A172 (cell line): ENCODE measurements at places on chromosomes 2 and 18. TPM values are rescaled to one million over a fixed set of nuclear protein-coding genes. Genes with fewer than 3 reads are reported as not detected.
A peak's percentile ranks its signal among the peaks of the same experiment; 100 is the strongest.

DNA sequence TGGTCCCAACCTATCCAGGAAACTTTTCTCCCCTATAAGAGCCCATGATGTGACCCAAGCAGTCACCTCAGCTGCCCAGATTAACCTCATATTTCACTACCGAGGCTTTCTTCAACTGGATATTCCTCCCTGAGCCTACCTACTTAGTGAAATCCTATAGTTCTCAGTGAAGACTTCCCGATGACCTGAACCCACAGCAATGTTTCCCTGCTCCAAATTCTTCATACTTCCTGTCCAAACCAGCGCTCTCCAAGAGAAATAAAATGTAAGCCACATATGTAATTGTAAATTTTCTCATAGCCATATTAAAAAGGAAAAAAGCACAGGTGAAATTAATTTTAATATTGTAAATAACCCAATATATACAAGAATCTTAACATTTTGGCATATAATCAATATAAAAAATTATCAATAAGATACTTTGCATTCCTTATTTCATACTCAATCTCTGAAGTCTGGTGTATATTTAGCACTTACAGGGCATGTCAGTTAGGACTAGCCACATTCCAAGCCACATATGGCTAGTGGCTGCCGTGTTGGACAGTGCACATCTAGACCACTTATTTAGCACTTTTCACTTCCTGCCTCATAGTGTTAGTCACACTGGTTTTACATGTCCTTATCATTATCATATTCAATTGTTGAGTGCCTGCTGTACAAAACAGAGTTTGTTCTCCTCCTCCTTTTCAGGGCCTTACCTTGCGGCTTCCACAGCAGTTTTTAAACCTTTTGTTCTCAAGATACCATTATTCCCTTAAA lies 1.9 kb upstream of the STAT4 start:
- peak; percentile 44 for DNase-seq

- peak; percentile 36 for DNase-seq
These were observed 33.1 kb upstream of the HDAC4 start for GRCh38 chr2:239433777-239434403.

- DNase-seq, result no peak
These were observed 99.2 kb upstream of the RAB6C start for GRCh38 chr2:129880309-129880708.

GRCh38 chr2:45965871-45966498 lies 314.5 kb downstream of the PRKCE start:
- DNase-seq, result no peak

ERFE gene
- total RNA-seq, result 25.3 and 31.3 TPM in 2 replicates

CFAP210 gene
- total RNA-seq, result not detected in 2 replicates

CYP26B1 gene
- 0.02 and 0.12 TPM in 2 replicates for total RNA-seq

CYTIP gene
- not detected in 2 replicates for total RNA-seq
